GM23248 (cell line): ENCODE measurements at places on chromosomes 5 and 9. TPM values are rescaled to one million over a fixed set of nuclear protein-coding genes. Genes with fewer than 3 reads are reported as not detected.

DNA sequence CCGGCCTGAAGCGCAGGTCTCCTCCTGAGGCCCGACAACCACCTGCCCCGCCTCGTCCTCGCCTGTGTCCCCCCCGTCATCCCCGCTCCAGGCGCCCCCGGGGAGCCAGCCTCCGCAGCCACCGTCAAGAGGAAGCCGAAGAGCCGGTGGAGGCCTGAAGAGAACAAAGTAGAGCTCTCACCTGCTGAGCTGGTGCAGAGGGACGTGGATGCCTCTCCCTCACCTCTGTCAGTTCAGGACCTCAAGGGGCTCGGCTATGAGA, 169.9 kb downstream of the HINT1 start:
- DNase-seq = no peak

- peak; percentile 15 for DNase-seq
These were observed 1.1 kb upstream of the ADAMTS2 start for GRCh38 chr5:179346401-179346800.

DNA sequence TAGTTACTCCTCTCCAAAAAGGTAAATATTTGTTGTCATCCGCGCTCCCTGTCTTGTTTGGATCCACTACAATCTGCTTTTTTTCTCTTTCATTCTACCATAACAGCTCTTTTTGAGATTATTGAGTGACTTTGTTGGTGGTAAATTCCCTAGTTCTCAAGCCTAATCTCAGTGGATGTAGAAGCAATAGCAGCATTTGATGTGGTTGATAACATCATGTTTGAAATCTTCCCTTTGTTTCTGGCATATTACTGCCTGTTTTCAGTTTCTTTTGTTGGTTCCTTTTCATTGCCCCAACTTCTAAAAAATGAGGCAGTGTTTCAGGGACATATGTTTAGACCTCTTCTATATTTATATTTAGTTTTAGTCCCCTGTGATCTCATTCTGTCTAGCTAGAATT, 8.9 kb downstream of the CDC42SE2 start:
- DNase-seq = no peak

DNA sequence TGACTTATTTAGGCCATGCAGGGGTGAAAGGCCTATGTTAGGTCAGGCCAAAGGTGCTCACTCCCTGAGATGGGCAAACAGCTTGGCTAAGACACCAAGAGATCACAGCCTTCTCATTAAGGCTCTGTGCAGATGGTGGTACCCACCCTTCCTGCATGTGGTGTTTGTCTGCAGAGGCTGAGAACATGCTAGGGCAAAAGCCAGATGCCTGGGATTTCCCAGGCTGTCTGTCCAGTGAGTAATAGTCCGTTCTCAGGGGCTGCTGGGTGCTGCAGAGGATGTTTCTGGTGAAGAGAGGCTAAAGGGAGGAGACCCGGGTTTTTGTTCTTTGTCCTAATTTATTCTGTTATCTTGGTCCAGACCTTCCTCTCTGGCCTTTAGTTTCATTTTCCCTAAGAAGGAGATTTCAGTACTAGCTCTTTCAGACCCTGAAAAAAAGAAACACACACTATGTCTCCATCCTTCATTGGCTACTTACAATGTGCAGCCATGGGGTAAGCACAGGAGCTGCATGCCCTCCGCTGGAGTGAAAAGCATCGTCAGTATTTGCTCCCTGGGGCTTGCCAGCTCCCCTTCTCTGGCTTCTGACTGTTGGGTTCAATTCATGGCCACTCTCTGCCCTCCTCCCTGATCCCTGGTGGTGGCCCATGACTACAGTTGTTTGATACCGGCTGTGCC, 23.4 kb upstream of the GLRA1 start:
- no peak for DNase-seq

- DNase-seq = peak; percentile 4
These were observed 246.2 kb downstream of the MAN2A1 start for GRCh38 chr5:109935833-109936490.

DNA sequence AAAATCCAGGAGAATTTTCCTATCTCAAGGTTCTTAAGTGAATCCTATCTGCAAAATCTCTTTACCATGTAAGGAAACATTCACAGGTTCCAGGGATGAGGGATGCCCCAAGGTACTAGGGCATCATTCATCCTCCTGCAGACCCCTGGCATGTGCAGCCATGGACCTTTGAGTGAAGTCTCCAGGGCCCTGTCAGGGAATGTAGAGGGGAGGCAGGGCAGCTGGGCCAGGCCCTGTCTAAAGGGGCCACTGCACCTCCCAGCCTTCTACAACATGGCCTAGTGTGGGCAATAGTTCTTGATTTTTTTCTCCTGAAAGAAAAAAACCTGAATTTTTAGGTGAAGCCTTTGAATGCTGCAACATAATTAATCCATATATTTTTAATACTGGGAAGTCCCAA, 63.3 kb downstream of the SEMA4D start:
- DNase-seq = no peak

Gene TRAF2
- 8.1 and 11.5 TPM in 2 replicates for total RNA-seq

DNA sequence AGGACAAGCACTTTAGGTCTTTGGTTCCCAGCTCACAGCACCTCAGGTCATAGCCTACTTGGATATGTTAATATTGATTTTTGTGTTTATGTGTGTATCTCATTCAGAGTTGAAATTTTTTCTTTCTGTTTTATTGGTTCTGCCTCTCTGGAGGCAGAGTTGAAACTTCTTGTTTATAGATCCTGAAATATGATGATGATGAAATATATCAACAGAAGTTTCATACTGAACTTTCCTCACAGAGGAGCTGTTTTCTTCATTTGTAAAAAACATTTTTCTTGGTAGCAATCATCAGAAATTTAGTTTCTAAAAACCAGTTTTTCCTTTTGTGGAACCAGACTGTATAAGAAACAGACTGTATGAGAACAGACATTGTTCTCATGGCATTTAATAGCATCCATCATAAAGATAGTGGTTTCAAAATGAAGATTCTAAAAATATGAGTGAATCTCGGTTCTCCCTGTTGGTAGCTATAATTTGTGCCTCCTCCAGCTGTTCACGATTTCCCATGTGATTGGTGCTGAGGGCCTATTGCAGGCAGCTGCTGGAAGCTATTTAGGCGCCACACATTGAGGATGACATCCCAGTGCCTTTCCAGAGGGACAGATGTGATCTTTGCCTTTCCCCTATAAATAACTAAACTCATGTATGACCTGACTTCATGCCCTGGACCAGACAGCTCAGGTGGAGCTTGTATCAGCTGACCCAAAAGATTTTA, 39.5 kb upstream of the CFAP157 start:
- no peak for DNase-seq

- DNase-seq = peak; percentile 32
These were observed 236.9 kb downstream of the GLIS3 start for GRCh38 chr9:4062966-4063365.

Gene PCDHGA4
- total RNA-seq = 10.8 and 13.9 TPM in 2 replicates

DNA sequence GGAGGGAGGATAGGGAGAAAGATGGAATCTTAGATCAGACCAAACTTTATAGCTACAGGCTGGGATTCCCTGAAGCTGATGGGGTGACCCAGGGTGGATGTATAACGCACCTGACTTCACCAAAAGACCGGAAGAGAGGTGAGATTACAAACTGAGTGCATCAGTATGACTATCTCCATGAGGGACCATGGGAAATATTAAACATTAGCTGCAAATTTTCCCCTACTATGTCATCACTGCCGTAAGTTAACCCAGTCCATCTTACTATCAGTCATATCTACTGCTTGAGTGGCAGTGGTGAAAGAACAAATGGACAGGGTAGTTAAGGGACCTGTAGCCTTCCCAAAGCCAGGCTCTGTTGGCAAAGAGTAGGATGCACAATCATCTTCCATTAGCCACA, 368.3 kb downstream of the EFNA5 start:
- DNase-seq = no peak

DNA sequence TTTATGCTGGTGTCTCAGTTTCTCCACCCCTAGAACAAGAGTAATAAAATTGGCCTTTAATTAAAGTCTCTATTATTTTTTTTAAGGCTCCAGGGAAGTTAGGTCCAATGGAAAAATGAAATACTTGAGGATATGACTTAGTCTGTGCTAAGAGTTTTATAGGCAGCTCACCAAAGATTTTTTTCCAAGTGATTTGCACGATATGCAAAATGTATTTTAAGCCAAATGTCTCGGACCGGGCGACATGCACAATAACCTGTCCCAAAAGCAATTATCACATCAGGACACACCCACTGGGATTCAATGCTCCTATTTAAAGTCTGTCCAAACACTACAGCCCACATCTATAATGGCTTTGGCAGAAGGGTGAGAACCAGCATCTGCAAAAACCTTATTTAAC, 136.1 kb upstream of the ANKH start:
- peak; percentile 75 for DNase-seq

DNA sequence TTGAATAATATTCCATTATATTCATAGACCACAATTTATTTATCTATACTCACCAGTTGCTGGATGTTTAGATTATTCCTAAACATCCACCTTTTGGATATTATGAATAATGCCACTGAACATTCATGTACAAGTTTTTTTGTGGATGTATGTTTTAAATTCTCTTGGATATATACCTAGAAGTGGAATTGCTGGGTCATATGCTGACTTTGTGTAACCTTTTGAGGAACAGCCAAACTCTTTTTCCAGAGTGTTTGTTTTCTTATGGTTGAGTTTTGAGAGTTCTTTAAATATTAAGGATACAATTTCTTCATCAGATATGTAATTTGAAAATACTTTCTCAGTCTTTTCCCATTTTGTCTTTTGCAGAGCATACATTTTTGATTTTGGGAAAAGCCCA, 2.7 kb downstream of the VPS13A start:
- no peak for DNase-seq

GRCh38 chr5:132387640-132388117, 18.2 kb downstream of the SLC22A5 start:
- peak; percentile 95 for DNase-seq

Gene BRINP1
- 8.0 and 9.0 TPM in 2 replicates for total RNA-seq

GRCh38 chr9:26142201-26142600, 464.0 kb upstream of the TUSC1 start:
- DNase-seq = no peak

- no peak for DNase-seq
These were observed 30.0 kb upstream of the FGD3 start for GRCh38 chr9:92917176-92917800.

Gene RLN2
- total RNA-seq = not detected in 2 replicates

DNA sequence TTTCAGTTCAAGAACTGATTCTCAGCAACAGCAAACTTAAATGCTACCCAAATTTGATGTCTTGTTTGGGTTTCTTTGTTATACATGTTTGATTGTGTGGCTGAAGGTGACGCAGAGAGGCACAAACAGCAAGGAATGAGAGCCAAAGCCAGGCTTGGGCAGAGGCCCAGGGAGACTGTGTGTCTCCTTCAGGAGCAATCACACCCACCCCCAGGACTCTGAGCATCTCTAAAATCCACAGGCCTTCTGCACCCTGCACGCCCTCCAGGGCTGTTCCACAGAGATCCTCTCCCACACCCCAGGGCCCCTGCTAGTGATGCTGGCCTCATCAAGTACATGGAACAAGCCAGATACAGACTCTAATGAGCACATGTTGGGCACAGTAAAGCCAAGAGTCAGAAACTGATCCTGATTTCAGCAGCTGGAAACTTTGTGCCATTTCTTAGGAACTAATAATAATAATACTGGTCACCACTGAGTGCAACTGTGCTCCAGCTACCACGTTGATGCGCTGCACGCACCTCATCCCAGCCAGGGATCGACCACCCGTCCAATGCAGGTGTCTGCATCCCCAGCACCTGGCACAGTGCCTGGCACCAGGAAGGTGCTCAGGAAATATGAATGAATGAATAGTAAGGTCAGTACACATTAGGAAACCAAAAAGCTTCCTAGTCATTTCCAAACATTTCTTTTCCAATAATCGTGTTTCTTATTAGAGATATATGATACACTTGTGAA, 54.6 kb upstream of the TCF7 start:
- DNase-seq = peak; percentile 53

GRCh38 chr5:45774528-45774927, 78.3 kb upstream of the HCN1 start:
- peak; percentile 4 for DNase-seq

Gene ORM2
- total RNA-seq = not detected in 2 replicates

- no peak for DNase-seq
These were observed 29.1 kb upstream of the SLC6A3 start for GRCh38 chr5:1474183-1474839.

Gene CDC20B
- not detected in 2 replicates for total RNA-seq

- no peak for DNase-seq
These were observed 78.9 kb downstream of the ABCA1 start for GRCh38 chr9:104849023-104849422.

DNA sequence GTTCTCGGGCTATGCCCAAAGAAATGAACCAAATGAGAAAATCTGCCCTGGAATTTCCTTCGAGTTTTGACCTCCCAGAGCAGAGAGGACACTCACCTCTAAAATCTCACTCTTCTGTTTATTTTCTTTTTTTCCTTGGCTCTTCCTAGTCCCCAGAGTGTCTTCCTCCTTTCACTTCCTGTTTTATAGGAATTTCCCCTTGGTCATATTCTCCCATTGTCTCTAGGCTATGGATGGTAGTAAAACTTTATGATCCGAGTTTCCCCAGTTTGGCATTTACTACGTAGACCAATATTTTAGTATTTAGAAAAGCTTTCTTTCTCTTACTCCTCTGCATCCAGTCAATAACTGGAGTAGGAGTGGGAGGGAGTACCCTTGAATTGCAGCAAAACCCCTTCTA, 354.5 kb upstream of the ZNF608 start:
- DNase-seq = no peak

GRCh38 chr5:68055686-68056085, 159.9 kb upstream of the PIK3R1 start:
- DNase-seq = no peak
